ENCODE measurements at places on chromosomes 7 and 10.

DNA sequence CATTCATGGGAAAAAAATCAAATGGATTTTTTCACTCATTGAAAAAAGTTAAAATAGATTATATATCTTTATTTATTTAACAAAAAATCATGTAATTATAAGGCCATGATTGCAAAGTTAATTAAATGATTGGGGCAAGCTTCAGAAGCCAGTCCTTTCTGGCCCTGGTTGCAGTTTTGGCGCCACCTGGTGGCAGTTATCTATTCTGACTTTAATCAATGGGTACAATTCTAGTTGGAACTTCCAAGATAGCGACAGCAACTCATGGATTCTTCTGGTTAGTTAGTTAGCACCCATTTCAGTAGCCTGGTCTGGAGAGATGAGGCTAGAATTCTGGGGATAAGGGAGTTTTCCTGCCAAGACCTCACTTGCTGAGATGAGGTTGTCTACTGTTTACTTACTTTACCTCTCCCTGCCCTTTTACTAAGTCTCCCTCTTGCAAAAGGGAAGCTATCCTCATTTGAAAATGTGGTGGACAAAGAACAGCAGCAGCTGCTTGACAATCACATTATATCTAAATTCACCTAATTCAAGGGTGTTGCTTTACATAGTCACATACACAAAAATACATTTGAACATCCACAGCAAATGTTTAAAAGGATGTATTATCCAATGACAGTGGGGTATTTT lies 42.3 kb downstream of the NOC3L start:
- DNase-seq: peak; percentile 58

DNA sequence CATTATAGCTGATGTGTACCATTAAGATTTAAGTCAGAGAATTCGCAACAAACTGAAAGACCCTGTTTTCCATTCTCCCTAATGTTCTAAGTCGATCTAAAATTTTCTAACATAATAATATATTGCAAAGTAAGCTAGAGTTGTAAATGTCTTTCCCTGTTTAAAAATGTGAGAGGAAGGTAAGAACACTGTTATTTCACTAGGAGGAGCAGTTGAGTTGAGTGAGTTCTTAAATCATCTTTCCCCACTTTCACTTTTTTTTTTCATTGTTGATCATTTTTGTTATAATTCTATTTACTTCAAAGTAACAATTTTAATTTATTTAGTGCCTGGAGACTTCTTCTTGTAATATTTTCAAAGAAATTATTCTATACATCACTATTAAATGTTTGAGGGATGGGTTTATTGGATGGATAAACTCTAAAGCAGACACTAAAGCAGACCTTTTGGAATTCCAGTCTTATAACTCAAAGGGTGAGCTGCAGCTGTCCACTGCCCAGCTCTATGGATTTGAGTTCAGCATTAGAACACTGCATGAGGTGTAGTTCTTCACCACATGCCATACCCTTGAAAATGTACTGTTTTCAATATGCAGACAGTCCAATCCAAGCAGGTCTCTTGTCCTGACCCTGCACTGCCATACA lies 181.3 kb upstream of the FZD1 start:
- peak; percentile 4 for DNase-seq

GRCh38 chr7:153832160-153832559 lies 220.0 kb upstream of the DPP6 start:
- no peak for DNase-seq

DNA sequence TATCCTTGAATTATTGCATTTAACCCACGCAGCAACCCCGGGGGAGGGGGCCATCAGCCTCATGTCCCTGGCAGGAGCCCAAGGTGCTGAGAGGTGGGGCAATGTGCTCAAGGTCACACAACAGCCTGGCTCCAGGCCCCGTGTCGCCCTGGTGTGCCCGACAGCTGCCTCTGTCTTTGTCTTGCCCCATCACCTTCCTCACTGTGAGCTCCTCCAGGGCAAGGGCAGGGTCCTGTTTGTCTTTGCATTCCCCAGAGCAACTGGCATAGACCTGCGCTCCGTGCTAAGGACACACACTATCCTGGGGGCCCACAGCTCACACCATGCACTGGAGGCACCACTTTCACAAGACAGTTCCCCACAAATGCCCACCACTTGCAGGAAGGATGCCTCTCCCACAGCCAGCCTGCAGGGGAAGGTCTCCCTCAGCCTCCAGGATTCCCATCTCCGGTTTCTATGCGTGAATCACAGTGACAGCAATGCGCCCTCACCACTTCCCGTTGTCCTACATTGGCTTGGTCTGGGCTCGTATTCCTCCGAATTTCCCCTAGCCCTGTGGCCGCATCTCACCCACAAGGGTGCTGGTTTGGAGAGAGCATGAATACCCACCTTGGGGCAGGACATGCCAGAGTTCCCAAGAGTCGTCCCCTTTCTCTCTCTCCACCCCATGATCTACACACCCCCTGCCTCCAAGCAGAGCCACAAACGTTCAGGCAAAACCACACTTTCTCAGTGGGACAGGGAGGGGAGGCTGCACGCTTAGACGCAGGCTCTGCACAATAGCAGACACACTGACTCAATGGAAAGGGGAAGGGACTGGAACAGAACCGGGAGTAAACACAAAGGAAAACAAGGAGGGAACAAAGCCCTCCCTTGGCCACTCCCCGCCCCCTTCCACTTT lies 10.3 kb downstream of the ITPRIP start:
- no peak for DNase-seq

GRCh38 chr10:60508831-60509230 lies 119.2 kb upstream of the ANK3 start:
- no peak for DNase-seq

DNA sequence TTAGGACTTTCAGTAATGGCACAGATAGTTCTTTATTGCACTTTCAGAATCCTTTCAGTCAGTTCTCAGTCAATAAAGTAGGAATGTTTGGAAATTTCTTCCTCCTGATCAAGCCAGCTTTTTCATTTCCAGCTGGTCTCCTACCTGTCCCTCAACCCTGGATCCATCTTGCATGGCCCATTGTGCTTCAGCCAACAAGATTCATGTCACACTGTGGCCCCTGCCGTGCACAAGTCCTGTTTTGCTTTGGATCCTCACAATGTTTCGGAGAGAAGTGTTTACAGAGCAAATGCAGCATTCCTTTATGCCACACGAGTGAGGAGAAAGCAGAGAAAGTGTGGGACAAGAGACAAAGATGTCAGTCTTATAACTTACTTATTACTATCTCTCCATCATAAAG lies 1694.7 kb upstream of the LRRTM3 start:
- DNase-seq: no peak

DNA sequence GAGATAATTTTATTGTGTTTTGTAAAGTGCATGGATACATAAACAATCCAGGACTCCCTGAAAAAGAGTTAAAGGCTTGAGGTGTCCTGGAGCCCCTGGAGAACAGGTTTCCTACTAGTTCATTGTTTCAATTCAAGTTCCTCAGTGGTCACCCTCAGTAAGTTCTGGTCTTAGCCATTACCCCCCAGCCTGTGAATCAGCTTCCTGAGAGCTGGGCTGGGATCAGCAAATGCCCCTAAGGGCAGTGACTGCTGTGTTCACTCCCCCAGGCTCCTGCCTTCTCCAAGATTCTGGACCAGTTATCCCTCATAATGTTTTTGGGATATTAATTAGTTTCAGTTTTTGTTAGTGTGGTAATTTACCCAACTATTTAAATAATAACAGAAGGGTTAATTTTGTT lies 151.6 kb upstream of the PRSS58 start:
- DNase-seq: no peak

DNA sequence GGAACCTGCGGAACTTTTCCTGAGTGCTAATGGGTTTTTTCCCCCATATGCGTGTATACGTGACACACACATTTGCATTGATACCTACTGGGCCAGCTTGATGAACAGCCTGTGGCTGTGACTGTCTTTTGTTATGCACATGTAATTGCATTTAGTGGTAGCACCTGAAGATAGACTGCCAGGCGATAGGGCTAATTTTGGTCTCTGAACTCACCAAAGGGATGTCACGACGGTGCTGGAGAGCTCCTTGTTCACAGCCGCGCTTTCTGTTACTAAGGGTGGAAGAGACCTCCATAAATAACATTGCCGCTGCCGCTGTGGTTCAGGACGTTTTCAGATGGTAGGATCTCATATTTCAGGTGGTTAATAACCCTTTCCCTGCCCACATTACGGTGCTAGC lies 133.2 kb downstream of the CAMK1D start:
- DNase-seq: no peak

DNA sequence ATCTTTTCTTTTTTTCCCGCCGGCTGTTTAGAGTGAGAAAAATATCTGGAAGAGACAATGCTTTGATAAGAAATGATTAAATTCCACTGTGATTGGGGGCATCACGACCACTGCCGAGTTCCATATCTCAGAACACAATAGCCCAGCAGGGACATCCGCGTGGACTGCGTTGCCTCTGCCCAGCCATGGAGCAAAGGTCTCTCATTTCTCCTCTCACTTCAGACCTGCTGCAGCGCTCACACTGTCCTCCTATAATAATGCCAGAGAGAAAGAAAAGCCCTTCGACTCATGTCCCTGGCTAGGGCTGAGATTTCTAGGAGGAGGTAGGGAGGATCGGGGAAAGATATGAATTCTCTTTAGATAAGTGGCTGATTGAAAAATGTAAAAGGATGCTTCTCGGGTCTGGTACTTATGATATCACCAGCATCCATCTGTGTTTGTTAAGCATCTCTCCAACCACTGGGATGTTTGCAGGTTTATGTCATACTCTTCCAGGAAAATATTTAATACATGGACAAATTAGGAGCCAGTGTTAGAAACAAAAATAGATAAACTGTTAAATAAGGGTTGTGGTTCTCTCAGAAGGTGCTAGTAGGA lies 472.9 kb upstream of the AKR1E2 start:
- no peak for DNase-seq

GRCh38 chr10:31136930-31137885 lies 105.5 kb upstream of the ZNF438 start:
- peak; percentile 35 for DNase-seq

Data from activated CD4-positive, alpha-beta T cell treated with anti-CD3 and anti-CD28 coated beads, Interleukin-2, amount 50 U/mL, for 16 hours (primary cell).